Osteocyte (in vitro differentiated cells): ENCODE measurements at places on chromosomes 4 and X. TPM values are rescaled to one million over a fixed set of nuclear protein-coding genes. Genes with fewer than 3 reads are reported as not detected.

- no peak for DNase-seq
Observed at GRCh38 chrX:39969099-39969818, 128.5 kb downstream of the BCOR start.

GRCh38 chr4:110452546-110452945 lies 23.4 kb upstream of the ENPEP start:
- DNase-seq: no peak

DNA sequence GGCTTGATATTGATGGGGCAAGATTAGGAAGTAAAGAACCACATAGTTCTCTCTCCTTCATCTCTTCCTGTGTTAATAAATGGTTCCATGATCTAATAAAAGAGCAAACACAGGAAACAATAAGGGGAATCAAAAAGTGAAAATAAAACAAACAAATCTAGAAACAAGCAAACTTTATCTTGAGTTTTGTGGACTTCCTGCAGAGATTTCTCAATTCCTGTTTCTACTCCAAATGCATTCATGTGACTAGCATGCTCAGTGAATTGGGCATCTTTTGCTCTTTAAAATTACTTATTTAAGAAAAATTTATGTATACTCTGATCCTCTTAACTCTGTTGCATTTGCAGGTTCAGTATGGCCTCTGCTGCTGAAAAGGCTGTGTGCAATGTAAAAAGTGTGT lies 682.0 kb downstream of the KCTD8 start:
- DNase-seq: no peak

GRCh38 chrX:153831429-153832150 lies 1.2 kb upstream of the PDZD4 start:
- DNase-seq: no peak

DNA sequence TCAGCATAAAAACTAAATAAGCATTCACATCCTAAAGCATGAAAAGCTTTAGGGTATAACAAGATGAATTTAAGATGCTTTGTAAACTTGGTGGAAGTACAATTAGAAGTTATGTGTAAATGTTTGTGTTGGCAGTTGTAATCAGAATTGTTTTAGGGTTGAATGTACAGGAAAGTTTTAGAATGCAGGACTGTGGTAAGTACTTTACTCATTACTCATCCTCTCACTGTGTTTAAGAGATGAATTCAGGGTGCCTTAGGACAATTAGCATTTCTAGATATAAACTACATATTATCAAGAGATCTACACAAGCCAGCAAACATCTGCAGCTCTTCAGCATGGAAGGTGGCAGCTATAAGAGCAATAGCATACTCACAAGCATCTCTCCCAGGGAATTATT lies 77.5 kb upstream of the ELOVL6 start:
- no peak for DNase-seq

DNA sequence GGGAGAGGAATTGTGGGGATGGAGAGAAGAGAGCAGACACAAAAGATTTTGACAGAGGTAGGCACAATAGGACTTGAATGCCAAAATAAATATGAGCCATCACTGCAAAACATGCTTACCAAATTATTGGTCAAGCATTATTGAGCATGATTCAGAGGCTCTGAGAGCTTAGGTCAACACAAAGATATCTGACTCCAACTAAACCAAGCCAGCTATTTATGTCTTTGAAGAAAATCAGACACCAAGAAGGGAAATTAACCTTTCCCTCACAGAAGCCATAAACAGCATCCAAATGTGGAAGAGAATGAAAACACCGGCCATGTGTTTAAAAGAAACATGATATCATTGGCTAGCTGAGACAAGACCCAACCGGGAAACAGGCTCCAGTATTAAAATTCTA lies 323.2 kb downstream of the RAB28 start:
- DNase-seq: no peak

PPP1R2C gene
- not detected in 2 replicates for total RNA-seq

DNA sequence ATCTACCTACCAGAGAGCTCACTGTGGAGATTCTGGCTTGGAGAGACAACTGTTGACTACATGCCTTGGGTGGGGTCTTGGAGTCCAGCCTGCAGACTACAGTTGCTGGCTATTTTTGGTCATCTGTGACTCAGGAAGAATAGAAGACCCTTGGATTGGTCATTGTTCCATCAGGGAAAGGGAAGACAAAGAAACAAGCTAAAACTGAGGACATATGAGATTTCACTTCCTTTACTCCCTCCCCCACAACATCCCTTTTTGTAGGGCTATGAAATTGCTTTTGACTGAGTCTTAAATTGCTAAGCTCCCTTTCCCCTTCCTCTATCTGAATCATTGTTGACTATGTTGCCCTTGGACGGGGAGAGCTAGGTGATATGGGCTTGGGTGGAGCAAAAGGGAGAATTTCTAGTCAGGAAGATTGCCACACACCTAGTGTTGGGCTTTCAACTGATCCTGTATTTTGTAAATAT lies 11.7 kb downstream of the MSN start:
- no peak for DNase-seq
